ENCODE measurements at places on chromosomes 3 and 15. TPM values are rescaled to one million over a fixed set of nuclear protein-coding genes. Genes with fewer than 3 reads are reported as not detected.

Gene KLHL40
- total RNA-seq, result not detected

Gene CILP
- 0.22 TPM for total RNA-seq

Gene ROPN1
- not detected for total RNA-seq

Gene MUSTN1
- total RNA-seq, result not detected

Gene LMAN1L
- not detected for total RNA-seq

Gene ECE2
- total RNA-seq, result not detected

Gene ATP13A5
- total RNA-seq, result 0.29 TPM

Gene SAMD7
- total RNA-seq, result not detected

Gene TMEM158
- 3.8 TPM for total RNA-seq

Gene TNFSF10
- total RNA-seq, result 0.36 TPM

Gene CHRNA7
- 5.1 TPM for total RNA-seq

Gene NDN
- total RNA-seq, result 46.9 TPM

Gene ARNT2
- 37.3 TPM for total RNA-seq

Gene CCR3
- not detected for total RNA-seq

Gene REC114
- not detected for total RNA-seq

Gene LYZL4
- not detected for total RNA-seq

Gene CRTAP
- 66.9 TPM for total RNA-seq

Gene CFAP161
- total RNA-seq, result not detected

Gene NTRK3
- total RNA-seq, result not detected

Gene CAPN3
- total RNA-seq, result 3.7 TPM

Gene LYSMD2
- total RNA-seq, result 5.0 TPM

Gene PPP2R3A
- 35.0 TPM for total RNA-seq

Gene KBTBD13
- not detected for total RNA-seq

Gene GATM
- 64.1 TPM for total RNA-seq

Gene TTLL13
- 0.69 TPM for total RNA-seq

Gene ZNF639
- total RNA-seq, result 43.1 TPM

Gene TMPRSS7
- not detected for total RNA-seq

Gene CD86
- total RNA-seq, result not detected

Gene ADAMTSL3
- 0.24 TPM for total RNA-seq

Gene SHQ1
- 26.5 TPM for total RNA-seq
